Large intestine (tissue), 12 donors: ENCODE measurements at places on chromosomes 3 and 15.
A peak's percentile ranks its signal among the peaks of the same experiment; 100 is the strongest.

GRCh38 chr3:175477651-175478224, 618.6 kb downstream of the NAALADL2 start:
- DNase-seq, result no peak

DNA sequence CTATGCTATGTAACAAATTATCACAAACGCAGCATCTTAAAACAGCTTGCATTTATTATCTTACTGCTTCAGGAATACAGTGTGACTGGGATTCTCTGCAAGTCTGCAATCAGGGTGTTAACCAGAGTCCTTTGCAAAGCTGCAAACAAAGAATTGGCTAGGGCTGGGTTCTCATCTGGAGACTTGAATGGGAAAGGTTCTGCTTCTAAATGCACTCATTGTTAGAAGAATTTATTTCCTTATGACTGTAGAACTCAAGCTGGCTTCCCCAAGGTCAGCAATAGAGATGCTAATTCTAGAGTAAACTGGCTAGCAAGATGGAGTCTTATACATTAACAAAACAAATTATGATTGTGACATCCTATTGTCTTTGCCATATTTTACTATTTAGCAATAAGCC, 673.7 kb downstream of the DIPK2A start:
- DNase-seq, result no peak

DNA sequence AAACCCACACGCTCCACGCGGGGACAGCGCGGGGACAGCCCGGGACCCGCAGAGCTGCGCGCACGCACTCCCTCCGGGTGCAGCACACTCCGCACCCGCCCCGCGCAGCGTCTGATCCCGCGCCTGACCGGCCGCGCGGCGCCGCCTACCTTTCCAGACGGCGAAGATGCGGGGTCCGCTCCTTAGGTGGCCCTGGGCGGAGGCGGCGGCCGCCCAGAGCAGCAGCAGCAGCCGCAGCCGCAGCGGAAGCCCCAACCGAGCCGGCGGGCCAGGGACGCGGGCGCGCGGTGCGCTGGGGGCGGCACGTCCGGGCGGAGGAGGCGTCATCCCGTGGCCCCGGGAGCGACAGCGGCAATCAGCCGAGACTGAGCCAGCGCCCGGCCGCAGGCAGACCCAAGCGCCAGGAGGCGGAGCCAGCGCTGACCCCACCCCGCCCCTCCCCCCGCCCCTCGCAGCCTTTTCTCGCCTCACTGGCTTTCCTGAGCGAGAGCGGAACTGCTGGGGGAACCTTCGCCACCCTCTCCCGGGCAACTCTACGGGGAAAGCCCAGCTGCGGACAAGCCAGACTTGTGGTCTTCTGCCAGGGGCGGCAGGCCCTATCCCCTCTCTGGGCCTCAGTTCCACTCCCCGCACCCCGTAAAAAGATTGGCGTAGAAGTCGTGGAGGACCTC, at the start of gene SEMA7A:
Gene SEMA7A, minus strand, starts transcription at position 367 of the 671 bp plus-strand sequence. Its CDS starts 40 bp downstream, at position 327.
- DNase-seq, result peak; percentile 82

DNA sequence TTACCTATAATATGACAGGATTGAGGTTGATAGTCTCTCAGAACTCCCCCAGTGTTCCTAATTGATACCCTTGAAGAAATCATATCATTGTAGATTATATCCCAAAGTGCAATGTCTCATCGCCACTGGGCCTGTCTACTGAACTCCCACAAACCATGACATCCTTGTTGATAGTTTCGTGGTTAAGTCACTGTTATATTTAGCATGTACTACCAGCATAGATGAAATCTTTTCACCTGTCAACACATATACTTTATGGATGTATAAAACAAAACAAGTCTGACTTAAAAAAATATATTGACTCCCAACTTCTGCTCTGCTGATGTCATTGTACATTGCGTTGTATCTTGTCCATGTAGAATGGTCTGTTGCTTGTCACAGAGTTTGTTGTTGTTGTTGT, 128.1 kb downstream of the IQCH start:
- DNase-seq, result no peak

DNA sequence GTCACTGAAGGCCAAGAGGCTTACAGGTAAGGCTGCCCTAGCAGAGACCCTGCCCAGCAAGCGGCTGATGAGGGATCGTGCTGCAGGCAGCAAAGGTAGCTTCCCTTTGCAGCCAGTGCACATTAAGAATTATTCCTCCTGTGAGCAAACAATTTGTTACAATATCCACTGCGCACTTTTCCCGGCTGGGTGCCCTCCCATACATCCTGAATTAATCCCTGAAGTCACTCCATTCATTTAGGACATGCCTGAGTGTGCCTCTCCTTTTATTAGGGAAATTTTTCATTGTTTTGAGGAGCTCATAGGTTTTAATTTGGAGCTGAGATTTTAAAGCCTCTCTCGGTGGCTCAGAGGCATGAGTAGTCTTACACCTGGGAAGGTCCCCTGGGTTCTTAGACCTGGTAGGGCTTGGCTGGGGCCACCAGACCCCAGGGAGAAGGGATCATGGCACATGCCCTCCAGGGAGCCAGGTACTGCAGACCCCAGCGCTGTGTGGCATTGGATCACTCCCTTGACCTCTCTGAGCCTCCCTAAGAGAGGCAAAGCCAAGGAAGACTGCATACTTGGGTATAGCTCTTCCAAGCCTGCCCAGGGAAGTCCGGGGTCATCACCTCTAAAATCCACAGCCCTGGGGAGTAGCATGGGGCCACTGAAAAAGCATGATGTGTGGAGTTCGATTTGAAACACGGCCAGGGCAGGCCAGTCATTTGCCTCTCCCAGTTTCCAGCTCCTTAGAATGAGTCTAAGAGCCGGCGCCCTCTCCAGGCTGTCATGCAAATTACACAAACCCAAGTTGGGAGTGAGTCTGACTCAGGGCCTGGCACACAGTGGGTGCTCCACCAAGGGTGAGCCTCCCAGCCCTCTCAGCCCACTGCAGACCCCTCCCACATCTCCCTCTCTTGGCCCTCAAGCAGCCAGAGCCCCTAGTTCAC, 151.9 kb upstream of the LINGO1 start:
- no peak for DNase-seq

- DNase-seq, result no peak
Measured at GRCh38 chr15:51864408-51865056, 35.1 kb downstream of the TMOD3 start.

DNA sequence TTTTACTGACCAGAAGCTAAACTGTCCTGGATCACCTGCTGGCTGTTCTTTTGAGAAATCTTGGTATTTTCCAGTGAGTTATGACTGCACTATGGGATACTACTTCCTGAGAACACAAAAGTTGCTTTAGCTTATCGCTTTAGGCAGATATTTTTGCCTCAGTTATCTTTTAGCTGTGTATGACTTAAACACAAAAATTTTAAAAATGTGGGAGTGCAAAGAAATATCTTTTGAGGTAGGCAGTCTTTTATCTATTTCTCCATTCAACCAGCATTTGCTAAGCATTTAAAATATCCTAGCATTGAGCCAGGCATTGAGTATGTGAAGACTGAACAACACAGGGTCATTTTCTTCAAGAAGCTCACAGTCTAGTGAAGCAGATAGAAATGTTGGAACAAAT, 981.9 kb downstream of the FHIT start:
- no peak for DNase-seq

GRCh38 chr3:107273771-107274170, 103.5 kb upstream of the CCDC54 start:
- DNase-seq, result peak; percentile 49

DNA sequence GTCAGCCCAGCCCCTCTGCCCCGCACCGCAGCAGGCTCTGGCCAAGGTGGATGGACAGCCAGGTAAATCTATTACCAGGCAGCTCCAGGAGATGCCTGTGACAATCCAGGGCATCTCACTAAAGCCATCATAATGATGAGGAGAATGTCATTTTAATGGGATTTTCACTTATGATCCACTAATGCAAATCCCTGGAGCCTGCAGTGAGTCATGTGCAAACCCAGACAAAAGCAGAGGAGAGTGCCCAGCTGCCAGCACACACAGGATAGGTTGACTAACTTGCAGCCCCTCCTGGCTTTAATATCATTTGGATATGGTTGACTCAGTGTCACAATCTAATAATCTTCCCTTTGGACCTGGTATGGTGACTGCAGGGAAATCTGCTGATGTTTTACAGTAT, 206.9 kb upstream of the TRIM42 start:
- no peak for DNase-seq

- no peak for DNase-seq
Measured at GRCh38 chr3:125229168-125229567, 16.6 kb upstream of the SLC12A8 start.

DNA sequence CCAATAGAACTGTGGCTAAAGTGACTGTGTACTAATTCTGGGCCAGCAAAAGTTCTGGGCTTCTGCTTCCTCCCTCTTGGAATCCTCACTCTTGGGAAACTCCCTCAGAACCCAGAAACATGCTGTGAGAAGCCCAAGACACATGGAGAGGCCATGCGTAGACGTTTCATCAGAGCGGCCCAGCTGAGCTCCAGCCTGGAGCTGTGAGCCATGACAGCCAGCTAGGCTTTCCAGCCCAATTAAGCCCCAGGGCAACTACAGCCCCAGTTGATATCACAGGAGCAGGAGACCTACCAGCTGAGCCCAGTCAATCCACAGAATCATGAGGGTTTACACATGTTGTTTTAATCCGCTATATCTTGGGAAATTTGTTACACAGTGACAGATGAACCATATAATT, 43.6 kb upstream of the CNOT10 start:
- no peak for DNase-seq

DNA sequence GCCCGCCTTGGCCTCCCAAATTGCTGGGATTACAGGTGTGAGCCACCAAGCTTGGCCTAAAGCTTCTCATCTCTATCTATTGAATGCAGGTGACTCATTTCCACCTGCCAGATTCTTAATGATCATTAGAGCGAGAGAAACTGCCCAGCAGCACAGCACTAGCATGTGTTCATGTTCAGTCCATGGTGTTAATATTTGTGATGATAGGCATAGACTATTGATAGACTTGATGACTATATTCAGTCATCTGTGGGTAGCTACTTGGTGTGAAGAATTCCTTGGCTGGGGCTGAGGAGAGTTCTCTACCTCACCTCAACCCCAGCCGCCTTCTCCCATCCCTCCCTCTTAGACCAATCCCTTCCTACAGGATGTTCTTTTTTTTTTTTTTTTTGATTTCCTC, 60.0 kb downstream of the ST6GAL1 start:
- DNase-seq, result no peak

- no peak for DNase-seq
Measured at GRCh38 chr15:92184142-92184541, 209.5 kb upstream of the ST8SIA2 start.

- DNase-seq, result no peak
Measured at GRCh38 chr15:72086920-72087648, 30.9 kb downstream of the MYO9A start.

DNA sequence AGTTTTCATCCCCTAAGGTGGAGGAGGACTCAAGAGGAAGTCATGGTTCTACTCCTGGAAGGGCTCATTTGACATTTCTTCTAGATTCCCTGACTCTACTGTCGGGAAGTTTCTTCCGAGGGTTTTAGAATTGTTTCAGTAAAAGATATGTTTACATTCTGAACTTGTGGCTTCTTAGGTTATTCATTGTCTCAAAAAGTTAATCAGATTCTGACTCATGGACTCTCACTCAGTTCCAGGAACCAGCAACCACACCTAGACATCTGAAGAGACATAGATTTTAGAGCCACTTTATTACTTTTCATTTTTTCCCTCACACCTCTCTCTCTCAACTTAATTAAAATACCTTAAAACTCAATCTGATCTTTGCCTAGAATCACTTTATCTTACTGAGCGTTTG, 862.6 kb downstream of the AGBL1 start:
- no peak for DNase-seq

DNA sequence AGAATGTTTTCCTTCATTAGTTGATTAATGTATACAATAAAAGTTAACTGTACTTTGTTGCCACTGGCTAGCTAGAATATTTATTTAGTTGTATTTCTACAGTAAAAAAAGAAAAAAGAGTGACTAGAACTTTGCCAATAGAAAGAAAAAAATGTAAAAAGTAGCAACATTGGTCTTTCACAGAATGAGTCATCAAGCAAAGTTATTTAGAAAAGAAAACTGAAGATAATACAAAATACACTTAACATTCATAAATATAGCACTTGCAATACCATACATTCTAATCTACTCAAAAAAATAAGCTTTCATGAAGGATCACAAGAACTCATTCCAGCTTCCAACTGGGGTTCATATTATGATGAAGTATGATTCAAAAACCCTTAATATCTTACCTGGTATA, 83.4 kb downstream of the AQR start:
- DNase-seq, result no peak

DNA sequence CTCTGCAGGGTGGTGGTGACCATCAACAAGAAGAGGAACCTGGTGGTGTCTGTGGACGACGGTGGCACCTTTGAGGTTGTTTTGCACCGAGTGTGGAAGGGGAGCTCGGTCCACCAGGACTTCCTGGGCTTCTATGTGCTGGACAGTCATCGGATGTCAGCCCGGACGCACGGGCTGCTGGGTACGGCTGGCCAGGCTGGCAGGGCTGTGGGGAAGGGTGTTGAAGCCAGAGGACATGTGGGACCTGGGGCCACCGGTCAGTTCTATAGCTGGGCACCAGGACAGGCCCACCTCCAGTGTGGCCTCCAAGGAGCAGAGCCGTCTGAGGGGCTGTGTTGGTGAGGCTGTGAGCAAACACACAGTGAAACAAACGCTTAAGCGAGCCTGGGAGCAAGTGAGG, 3.9 kb upstream of the ITIH3 start:
- DNase-seq, result no peak

GRCh38 chr15:101394056-101394630, 95.4 kb downstream of the PCSK6 start:
- no peak for DNase-seq

DNA sequence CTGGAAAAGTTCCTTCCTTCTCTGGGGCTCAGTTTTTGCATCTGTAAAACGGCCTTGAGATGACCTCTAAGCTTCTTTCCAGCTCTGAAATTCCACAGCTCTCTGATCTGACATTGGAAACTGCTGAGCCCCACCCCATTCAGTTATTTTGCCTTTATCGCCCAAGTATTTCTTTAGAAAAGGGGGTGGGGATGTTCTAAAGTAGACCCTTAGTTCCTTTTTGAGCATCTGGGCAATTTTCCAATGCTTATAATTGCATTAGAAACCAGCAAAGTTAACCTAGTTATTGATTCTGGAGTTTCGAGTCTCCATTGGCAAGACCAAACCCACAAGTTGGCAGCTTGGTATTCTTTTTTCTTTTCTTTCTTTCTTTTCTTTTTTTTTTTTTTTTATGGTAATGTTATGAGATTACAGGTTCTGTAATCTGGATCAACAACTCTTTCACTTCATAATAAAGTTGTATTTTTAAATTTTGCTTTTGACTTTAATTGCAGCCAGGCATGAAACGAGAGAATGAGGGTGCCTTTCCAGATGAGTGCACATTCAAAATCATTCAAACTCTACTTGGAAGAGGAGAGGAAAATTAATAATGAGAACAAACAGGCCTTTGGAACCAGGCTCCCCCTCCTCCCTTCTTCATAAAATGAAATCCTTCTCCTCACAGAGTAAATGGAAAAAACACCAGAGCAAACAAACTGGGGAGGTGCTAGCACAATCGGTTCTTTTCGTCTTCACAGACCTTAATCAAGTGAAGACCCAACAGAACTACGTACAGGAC, 76.8 kb upstream of the LRIG1 start:
- DNase-seq, result no peak

DNA sequence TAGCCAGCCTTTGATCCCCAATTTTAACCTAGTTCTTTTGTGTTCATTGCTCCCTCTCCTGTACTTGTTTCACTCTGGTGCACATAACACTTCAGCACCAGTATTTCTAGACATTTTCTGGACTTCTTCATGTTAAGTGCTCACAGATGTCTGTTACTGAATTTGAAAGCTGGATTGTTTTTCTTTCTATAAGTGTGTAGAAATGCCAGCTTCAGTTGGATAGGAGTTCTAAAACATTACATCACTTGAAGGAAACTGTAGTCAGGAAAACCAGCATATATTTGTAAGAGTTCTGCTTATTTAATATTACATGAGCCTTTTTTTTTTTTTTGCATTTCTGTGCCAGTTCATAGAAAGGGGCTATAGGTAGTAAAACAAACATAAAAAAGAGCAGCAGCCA, 21.6 kb downstream of the QTRT2 start:
- DNase-seq, result no peak
